ENCODE measurements at places on chromosomes 16 and 17.

- no peak for DNase-seq
Measured at GRCh38 chr17:63454915-63455314, 8.8 kb upstream of the CYB561 start.

- peak; percentile 37 for DNase-seq
Measured at GRCh38 chr17:72656130-72656763, 436.2 kb downstream of the SLC39A11 start.

DNA sequence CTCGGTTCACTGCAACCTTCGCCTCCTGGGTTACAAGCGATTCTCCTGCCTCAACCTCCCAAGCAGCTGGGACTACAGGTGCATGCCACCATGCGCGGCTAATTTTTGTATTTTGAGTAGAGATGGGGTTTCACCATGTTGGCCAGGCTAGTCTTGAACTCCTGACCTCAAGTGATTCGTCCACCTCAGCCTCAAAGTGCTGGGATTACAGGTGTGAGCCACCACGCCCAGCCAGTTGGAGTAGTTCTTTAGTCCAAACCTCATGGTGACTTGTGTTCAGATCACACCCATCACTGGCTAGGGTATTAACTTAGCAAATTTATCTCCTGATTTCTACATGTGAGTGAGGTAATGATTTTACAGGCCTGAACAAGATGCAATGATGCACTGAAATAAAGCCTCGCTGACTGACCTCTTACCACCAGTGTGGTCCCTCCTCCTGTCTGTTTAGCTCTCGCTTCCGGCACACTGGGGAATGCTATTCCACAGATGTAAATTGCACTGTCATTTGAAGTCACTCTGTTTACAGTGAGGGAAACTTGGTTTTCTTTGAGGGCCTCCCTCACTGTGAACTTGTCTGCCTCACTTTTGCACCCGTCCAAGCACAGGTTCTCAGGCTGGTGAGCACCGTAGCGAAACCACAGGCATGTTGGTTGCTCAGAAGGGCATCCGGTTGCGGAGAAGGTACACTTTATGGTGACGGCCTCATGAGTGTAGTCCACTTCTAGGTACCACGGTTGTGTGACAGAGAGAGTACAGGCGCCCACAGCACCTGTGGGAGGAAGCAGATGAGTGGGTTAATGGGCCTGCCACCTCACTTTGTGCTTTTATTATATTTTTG, 5.5 kb downstream of the IGSF6 start:
- no peak for DNase-seq

DNA sequence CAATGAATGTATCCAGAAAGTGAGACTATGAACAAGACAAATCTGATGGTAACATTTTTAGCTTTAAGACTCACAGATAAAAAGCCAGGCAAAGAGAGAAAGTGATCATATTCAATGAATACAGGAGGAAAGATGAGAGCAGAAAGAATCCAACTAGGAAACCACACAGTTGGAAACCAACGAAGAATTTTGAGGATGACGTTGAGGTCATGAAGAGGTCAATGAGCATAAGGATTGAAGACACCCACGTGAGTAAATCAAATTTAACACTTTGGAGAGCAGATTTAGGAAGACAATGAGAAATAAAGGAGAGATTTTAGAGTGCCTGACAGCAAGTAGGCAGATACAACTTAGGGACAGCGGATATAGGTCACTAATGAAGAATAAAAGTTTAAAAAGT, 948.1 kb downstream of the KCNJ2 start:
- no peak for DNase-seq

- DNase-seq = no peak
Measured at GRCh38 chr17:46770818-46771560, 47.5 kb downstream of the WNT3 start.

- DNase-seq = no peak
Measured at GRCh38 chr17:33517746-33518145, 224.7 kb upstream of the ASIC2 start.

DNA sequence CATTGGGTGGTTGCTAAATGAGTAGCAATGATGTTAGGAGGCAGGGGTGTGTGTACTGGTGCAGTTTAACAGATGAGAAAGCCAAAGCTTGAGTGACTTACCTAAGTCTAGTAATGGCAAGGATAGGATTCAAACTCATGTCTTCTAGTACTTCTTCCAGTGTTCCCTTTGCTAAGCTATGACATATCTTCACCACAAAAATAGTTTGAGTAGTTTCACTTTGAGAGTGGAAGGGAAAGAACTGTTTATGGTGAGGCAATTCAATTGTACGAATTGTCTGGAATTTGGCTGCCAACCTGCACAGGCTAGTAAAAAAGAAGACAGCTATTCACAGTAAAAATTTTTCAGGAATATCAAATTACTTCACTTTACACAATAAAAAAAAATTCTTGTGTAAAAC, 138.0 kb downstream of the NLK start:
- DNase-seq = no peak

DNA sequence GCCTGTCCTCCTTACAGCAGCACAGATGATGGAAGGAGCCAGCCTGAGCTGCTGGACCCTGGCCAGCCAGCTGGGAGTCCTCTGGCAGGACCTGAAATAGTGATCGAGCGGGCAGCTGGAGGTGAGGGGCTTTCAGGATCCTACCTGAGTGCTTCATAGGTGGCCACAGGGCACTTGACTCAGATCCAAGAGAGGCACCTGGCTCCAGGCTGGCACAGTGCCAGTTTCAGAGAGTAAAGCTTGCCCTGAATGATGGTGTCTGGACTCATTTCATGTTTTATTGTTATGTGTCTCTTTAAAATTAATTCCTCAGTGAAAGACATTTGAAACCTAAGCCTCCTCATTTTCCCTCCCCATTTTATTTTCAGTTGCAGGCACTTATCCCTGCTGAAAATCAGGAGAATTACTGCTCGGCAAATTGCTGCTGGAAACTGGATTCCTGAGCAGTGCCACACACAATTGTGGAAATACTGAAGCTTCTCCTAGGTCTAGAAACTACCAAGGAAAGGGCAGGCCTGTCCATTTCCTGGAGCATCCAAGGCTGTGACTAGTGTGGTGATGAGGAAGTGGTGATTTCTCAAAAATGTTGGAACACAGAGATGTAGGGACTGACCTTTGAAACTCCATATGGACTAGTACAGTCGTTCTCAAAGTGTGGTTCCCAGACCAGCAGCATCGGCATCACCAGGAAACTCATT, 16.1 kb upstream of the ADAMTS18 start:
- peak; percentile 95 for DNase-seq

DNA sequence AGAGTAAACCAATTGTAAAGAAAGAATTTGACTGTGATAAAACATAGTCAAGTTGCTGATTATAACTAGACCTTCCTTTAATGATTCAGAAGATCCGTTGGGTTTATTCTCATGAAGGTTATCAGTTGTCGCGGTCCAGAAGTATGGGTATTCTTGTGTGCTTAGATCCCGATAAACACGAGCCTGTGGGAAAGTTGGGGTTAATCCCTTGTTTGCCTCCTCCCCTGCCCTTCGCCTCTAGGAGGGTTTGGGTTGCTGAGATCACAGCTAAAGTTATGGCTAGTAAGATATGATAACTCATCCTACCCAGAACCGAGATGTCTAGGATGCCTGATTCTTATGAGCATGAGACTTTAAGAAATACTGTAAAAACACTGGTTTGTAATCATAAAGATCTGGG, 66.8 kb downstream of the GPRC5B start:
- DNase-seq = no peak

DNA sequence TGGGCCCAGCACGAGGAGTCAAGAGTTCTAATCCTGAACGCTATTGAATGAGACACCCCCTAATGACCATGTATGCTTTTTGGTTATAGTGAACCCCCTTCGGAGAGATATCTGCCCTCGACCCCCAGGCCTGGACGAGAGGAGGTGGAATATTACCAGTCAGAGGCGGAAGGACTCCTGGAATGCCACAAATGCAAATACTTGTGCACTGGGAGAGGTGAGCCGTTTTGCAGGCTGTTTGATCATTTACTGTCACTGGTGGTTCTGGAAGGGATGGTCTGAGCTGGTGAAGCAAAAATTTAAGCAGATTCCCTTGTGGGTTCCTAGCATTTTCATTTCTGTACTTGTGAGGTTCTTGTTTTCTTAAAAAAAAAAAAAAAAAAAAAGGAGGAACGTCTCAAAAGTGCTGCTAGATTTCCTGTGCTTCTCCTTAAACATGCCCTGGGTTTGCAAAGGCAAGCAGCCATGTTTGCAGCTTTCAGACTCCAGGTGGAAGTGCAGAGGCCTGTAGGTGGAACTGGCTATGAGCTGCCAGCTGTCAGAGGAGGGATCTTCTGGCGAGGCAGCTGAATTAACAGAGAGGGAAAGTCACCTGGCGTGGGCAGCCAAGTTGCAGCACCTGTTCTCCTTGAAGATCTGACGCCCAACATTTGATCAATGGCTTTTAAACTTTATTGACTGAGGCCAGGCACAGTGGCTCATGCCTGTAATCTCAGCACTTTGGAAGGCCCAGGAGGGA, 3.5 kb downstream of the MARVELD3 start:
- DNase-seq = no peak

GRCh38 chr16:9578459-9578858, 487.0 kb downstream of the HAPSTR1 start:
- no peak for DNase-seq

- no peak for DNase-seq
Measured at GRCh38 chr17:3582915-3583314, 25.3 kb upstream of the TRPV3 start.

DNA sequence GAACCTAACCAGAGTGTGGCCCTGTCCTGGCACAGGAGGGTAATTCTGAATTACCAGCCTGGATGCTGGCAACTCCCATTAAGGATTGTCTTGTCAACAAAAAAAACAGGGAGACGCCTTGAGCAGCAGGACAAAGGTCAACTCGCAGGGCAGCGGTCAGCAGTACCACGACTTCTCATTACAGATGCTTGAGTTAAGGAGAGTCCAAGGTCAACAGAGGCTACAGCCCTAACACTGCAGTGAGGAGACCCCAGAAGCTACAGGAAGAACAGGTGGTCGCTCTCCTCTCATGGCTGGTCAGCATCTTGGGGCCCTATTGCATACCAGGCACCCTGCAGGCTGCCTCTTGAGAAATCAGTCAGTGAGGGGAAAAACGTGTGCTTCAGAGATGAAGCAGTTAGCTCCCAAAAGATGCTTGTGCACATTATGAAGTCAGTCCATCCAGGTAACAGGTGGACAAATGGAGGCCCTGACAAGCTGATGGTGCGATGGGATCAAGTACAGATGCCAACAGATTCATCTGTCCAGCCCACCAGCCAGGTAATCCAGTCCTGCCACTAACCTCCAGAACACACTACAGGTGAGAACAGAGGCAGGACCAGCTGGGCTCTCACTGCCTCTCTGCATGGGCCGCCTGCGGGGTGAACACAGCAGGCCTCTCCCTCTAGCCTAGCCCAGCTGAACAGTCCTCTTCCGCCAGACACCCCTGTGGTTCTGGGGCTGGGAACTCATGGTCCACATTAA, 4.2 kb downstream of the CSNK1D start:
- DNase-seq = no peak

DNA sequence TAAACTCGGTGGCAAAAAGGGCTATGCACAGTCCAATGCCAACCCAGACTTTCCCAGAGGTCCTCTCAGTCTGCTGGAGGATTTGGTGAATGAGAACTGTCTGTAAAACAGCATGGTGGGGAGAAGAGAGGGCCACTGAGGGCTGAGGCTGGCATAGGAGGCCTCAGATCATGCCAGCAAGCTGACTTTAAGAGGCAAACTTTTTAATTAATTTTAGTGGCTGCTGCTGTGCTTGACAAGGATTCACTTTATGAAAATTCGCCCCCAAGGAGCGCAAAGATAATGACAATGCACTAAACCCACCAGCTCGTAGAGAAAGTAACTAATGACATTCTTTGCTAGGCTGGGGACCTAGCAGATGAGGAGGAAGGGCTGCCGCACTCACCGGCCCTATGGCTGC, 15.0 kb downstream of the ABCC12 start:
- DNase-seq = no peak

- no peak for DNase-seq
Measured at GRCh38 chr17:1693339-1693738, 8.7 kb upstream of the PRPF8 start.

GRCh38 chr17:17395246-17395802, 81.5 kb upstream of the MED9 start:
- DNase-seq = no peak

DNA sequence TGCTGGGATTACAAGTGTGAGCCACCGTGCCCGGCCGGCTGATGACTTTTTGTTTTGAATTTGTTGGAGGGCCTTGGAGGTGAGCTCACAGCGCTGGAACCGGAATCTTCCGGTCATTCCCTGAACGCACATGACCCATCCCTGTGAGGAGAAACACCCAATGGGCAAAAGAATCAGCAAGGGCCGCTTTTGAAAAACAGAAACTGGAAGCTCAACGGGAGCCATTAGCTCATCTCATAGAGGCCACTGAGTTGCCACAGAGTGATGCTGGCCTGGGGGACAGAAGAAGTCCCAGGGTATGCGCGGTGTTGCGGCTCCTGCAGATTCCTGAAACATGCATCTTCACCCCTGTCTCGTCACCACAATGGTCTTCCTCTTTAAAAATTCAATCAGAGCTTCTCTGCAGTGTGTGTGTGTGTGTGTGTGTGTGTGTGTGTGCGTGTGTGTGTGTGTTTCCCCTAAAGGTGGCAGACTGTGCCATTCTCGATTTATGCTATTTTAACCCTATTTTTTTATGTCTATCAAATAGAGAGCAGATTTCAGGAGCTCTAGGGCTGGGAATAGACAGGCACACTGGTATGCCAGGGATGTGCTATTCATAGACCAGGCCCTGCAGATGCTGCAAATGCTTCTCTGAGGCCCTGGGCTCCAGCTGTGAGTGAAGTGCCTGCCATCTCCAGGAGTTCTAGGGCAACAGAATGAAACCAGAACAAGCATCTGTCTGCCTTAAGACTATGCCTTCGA, 68.3 kb downstream of the MARCHF10 start:
- no peak for DNase-seq

- no peak for DNase-seq
Measured at GRCh38 chr17:42918902-42919521, 18.4 kb downstream of the G6PC1 start.

GRCh38 chr16:13176711-13177110, 275.3 kb downstream of the SHISA9 start:
- DNase-seq = no peak

GRCh38 chr17:10756619-10757018, 26.8 kb upstream of the TMEM220 start:
- DNase-seq = no peak

- no peak for DNase-seq
Measured at GRCh38 chr16:68656751-68657150, 11.6 kb downstream of the CDH3 start.

DNA sequence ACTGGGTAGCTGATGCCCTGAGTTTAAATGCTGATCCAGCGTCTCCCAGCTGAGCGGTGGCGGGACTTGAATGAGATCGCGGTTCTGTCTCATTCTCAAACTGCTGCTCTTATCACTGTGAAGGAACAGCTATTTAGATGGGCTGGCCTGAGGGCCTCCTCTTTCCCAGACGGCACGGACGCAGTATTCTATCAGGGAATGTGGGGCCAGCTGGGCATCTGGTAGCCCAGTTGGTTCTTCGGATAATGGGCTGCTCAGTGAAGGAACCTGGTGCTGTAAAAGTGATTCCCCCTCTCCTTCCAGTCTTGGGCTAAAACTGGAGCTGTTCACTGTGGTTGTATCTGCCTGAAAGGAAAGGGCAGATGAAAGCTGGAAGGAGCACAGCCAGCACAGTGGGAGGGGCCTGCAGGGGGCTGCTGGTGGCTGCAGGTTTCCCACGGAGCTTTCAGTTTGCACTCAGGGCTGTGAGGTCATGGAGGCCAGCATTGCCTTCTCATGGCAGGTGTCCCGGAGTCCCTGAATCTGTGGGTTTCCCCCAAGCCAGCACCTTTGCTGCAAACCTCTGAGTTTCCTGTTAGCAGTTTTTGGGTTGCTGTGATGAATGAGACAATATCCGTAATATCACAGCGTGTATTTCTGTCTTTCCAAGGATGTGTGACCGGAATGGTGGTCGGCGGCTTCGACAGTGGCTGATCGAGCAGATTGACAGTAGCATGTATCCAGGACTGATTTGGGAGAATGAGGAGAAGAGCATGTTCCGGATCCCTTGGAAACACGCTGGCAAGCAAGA, 3.6 kb downstream of the IRF8 start:
- DNase-seq = no peak
